ENCODE measurements at places on chromosomes 2 and 18.

DNA sequence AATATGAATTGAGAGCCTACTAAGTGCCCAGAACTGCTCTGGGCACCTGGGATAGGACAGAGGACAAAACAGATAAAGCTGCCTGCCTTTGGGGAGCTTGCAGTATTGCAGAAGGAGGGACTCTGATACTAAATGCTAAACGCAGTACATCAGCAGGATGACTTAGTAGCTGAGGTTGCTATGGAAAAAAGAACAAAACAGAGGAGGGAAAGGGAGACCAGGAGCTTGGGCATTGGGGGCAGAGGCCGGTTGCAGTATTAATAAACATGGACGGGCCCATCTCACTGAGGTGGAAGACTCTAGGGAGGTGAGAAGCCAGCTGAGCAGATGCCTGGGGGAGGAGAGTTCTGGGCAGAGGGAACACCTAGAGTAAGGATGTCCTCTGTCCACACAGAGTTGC lies 66.1 kb upstream of the SP3 start:
- DNase-seq, result no peak

DNA sequence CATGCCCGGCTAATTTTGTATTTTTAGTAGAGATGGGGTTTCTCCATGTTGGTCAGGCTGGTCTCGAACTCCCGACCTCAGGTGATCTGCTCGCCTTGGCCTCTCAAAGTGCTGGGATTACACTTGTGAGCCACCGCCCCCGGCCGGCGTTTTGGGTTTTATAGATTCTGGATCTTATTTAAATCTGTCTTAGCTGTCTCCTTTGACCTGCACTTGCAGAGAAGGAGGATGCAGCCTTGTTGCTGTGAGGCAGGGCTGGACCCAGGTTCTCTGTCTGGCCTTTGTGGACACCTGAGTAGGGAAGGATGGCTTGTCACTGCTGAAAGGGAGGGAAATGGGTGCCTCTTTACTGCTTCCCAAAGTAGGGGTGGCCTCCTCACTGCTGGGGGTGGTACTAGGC lies 83.0 kb upstream of the HS6ST1 start:
- DNase-seq, result no peak

- no peak for DNase-seq
These were observed 398.0 kb upstream of the CDH20 start for GRCh38 chr18:60935041-60935910.

DNA sequence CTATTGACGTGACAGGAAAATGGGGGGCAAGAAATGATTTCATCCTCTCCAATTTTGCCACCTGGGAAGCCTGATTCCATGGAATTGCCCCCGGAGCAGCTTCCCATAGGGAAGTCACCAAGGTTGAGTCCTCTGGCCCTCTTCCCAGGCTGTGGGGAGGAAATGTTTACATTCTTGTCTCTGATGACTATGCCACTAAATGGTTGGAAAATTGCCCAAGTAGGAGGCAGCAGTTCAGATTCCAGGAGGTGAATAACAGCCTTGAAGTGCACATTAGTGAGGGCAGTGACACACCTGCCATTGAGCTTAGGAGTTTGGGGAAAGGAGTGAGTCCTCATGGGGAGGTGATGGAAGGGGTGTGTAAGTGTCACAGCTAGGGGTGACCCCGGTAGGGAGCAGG lies 449.2 kb upstream of the DCC start:
- DNase-seq, result no peak

DNA sequence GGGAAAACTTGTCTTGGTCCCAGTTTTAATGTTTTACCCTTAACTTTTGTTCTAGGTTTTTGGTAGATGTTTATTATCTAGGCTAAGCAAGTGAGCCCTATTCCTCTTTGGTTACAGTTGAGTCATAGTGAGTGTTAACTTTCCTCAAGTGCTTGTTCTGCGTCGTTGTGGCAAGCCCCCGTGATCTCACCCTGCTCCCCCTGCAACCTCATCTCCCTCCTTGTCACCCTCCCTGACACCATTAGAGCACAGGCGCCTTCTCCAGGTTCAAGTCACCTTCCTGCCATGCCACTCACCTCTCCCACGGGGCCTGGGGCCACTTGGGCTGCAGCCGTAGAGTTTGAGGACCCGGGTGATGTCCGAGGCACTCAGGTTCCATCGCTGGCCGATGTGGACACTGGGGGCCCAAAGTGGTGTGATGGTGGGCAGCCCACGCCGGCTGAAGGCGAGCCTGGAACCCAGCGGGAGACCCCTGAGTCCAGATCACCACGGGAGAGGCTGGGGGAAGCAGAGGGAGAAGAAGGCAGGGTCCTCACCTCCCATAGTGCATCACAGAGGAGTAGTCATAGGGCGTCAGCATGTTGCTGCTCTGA lies 8.7 kb downstream of the ASTL start:
- no peak for DNase-seq

DNA sequence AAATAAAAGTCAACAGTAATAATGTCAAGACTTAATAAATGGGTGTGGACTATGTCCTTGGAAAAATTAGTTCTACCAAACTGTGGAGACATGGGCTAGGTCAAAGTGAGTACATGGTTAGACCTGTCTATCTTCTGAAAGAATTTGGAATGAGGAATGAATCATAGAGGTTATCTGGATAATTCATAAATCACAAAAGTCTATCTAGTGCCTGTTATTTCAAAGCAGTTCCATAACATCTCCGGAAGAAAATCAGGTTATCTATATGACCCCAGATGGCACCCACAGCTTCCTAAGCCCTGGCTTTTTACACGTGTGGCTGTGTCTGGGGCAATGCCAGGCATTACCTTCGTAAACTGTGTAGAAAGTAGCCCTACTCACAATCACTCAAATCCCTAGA lies 272.0 kb downstream of the ETAA1 start:
- no peak for DNase-seq

- DNase-seq, result no peak
These were observed 137.0 kb downstream of the AGAP1 start for GRCh38 chr2:235630718-235631296.

DNA sequence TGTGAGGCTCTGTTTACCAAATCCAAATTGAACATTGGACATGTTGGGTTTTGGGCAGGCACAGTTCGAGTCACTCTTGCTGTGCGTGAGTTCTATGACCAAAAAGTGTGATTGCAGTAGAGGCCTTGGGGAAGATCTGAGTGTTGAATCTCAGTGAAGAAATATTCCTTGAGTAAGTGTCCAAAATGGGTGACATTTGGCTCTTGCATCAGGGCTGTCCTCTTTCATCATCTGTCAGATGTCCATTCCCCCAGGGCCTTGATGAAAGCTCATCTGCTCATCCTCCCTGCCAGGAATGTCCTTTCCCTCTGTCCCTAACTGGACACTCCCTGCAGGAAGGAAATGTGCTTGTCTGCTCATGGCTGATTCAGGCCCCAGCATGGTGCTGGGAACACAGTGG lies 6.4 kb upstream of the SFTPB start:
- no peak for DNase-seq

- DNase-seq, result no peak
These were observed 118.0 kb upstream of the MSTN start for GRCh38 chr2:190180313-190181122.

DNA sequence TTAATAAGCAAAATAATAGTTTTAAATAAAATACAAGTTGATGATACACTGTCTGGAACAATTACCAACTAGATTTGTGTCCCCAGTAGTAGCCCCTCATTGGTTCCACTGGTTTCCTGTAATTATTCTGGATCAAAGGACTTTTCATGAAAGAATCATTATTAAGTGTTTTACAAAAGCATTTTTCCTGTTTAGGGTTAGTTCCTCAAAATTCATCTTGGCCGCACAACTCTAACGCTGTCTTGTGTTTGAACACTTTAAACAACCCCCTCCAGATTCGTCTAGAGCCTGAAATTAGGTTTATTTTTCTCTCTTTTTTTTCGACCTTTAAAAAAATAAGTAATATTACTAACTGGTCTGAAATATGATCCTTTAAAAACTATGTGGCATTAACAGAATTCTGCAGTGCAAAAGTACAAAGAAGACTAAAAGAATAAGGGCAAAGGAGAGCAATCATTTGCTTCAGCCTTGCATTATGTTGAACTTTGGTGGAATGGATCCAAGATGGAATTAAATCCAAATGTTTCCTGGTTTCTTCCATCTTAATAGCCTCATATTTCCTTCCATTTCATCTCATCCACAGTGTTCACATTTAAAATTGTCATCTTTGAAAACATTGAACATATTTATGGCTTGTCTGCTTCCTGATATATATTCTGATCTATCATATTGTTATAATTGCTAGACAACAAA lies 678.4 kb downstream of the IRS1 start:
- no peak for DNase-seq

Measured in stimulated activated CD4-positive, alpha-beta T cell treated with anti-CD3 and anti-CD28 coated beads, Interleukin-1b, Interleukin-23, amount 100 ng/mL, for 24 hours (primary cell).